Left forelimb (tissue), 1 donor: ENCODE measurements at places on chromosomes 7 and 10.

GRCh38 chr7:52481571-52481970 is 553.9 kb upstream of the POM121L12 start:
- no peak for DNase-seq

- DNase-seq: no peak
These were observed 280.2 kb upstream of the CHRM2 start for GRCh38 chr7:136588216-136588615.

- DNase-seq: no peak
These were observed 58.9 kb upstream of the SHH start for GRCh38 chr7:155871211-155871610.

DNA sequence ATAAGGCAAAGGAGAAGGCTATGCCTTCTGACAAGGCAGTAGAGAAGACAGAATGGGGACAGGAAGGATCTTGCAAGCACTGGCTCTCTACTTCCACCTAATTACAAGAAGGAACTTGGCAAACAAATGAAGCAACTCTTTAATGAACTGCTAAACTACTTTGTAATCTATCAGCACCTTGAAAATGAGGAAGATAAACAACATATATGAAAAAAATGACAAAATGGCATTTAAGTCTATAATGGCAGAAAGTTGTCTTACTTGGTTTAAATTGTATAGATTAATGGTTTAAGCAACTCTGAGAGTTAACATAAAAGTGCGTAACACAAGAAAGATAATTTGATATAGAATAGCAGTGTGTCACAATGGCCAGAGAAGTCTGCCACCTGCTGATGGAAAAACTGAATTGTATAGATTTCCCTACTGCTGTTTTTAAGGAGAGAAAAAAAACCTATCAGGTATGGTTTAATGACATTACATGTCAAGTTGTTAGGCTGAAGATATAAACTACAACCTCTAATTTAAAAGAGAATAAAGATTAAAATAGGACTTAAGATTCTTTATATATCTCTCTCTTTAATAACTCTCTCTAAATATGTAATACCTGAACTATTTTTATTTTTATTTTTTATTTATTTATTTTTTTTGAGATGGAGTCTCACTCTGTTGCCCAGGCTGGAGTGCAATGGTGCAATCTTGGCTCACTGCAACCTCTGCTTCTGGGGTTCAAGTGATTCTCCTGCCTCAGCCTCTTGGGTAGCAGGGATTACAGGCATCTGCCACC is 11.8 kb downstream of the NT5C3A start:
- no peak for DNase-seq

DNA sequence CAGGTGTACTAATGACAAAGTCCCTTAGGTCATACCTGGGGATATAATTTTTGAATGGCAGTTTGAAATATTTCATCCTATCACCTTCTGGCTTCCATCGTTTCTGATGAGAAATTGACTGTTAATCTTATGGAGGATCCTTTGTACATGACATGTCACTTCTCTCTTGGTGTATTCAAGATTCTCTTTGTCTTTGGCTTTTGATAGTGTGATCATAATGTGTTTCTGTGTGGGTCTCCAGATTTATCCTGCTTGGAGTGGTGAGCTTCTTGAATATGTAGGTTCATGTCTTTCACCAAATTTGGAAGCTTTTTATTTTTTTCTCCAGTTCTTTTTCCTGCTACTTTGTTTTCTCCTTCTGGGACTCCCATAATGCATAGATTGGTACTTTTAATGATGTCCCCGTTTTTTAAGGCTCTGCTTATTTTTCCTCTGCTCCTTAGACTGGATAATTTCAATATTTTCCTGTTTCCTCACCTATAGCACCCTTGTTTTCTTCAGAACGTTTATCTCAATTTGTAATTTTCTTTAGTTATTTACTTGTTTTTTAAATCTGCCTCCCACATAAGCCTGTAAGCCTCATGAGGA is 4.4 kb downstream of the RBM33 start:
- DNase-seq: no peak

DNA sequence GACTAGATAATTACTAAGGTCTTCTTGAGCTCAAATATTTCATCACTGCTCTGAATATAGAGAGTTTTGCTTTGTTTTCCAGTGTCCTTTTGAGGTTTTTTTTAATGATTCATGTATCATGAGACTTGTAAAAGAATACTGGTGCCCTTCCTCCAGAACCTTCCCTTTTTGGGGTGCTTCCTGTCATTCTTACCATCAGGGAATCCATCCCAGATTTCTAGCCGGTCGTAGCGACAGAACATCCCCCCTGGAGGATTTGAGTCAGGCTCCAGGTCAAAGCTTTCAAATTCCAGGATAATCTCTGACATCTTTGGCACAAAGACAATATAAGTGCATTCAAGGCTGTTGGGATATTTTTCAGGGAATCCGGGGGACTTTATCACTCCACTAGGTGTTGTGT is 71.0 kb downstream of the NRP1 start:
- no peak for DNase-seq

DNA sequence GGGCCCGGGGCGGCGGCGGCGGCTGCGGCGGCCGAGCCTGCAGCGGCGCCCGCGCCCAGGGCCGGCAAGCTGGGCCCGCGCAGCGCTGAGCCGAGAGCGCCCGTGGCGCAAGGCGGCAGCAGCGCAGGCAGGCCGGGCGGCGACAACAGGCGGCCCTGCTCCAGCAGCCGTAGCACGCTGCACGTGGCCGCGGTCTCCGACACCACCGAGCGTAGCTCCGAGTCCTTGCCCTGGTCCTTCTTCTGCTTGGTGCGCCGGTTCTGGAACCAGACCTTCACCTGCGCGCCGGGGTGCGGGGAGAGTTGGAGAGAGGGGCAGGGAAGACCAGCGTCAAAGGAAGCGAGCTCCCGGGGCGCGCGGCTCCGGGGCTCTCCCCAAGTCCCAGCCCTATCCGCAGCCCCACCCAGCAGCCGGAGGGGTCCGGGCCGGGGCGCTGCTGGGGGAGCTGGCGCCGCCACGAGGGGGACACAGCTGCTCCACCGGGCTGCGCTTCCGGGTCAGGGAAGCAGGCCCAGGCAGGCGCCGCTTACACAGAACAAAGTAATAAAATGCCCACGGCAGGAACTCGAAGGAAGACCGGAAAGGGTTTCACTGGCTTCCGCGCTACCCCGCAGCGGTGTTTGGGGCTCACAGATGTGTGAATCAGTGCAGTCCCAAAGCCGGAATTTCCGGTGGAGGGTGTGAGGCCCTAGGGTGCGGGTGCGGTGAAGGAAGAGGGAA is 3.6 kb downstream of the VAX1 start:
- DNase-seq: no peak
